Glomerular endothelial cell (primary cell): ENCODE measurements at places on chromosomes 2 and 18. TPM values are rescaled to one million over a fixed set of nuclear protein-coding genes. Genes with fewer than 3 reads are reported as not detected.

- DNase-seq, result no peak
Observed at GRCh38 chr2:56314796-56315195, 131.0 kb downstream of the CCDC85A start.

MC5R gene
- not detected in 2 replicates for total RNA-seq

DNA sequence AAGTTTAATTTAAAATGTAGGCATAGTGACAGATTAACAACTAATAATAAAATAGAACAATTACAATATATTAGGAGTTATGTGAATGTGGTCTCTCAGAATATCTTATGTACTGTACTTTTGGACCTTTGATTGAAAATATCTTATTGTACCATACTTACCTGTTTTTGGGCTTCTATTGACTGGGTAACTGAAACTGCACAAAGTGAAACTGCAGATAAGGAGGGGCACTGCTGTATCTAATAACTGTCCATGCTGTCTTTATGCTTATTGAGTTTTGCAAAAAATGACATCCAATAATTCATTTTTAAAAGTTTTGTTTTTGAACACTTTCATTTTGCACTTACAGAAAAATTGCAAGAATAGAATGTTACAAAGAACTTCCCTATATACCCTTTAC is 19.9 kb downstream of the BIRC6 start:
- DNase-seq, result no peak

RALB gene
- total RNA-seq, result 113 and 132 TPM in 2 replicates

LINC00305 gene
- 2.6 TPM in 1 of 2 replicates, not detected in the other for total RNA-seq

DNA sequence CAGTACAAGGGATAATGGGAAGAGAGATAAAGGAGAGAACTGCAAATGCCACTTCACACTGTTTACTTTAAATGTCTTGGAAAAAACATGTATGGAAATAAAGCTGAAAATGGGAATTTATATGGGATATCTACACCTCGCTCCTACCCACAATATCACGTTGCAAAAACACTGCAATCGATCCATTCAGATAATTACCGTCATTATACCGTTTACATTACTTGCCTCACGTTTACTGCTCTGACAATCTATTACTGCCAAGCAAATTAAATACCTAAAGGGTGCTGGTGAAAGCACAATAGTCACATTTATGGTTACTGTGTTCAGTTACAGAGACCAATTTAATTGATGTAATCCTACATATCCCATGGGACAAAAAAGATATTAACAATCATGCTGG is 214.7 kb upstream of the LYPD1 start:
- DNase-seq, result no peak

SKOR2 gene
- not detected in 2 replicates for total RNA-seq

- peak; percentile 58 for DNase-seq
Observed at GRCh38 chr2:176582990-176583481, 313.8 kb downstream of the MTX2 start.
